ENCODE measurements at places on chromosomes 12 and 14.
A peak's percentile ranks its signal among the peaks of the same experiment; 100 is the strongest.

DNA sequence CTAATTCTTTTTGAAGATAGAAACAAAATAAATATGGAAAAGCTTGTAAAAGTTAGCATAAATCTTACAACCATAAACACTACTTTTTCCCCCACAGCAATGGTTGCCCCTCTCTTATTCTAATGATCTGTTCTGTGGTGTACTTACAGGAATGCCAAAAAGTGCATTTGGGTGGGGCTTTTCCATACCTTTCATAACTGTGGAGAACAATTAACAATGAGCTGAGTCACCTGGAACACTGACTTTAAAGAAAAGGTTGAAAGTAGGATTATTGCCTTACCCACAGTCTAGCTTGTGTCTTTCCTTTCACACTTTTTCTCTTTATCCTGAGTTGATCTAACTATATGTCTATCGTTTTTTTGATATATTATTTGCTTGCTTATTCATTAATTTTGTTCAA, 86.9 kb downstream of the TPH2 start:
- DNase-seq: no peak

GRCh38 chr14:20679907-20680306, 4.5 kb upstream of the RNASE4 start:
- no peak for DNase-seq

DNA sequence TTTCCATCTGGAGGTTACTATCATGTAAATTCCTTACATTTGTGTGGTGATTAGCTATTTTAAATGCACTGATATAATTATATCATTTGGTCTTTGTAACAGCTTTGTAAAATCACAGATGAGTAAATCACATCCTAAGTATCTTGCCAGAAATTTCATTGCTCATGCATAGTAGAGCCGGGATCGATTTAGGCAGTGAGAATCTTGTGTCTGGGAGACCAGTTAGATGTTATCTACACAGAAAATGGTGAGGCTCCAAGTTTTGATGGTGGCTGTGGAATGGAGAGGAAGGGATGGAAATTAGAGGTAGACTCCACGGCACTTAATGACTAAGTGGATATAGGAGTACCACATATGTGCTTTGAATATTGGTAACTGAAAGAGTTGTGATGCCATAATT, 156.3 kb downstream of the MSRB3 start:
- DNase-seq: no peak

- no peak for DNase-seq
These were observed 1.4 kb downstream of the SNRPF start for GRCh38 chr12:95859947-95860850.

GRCh38 chr12:65391711-65392110, 113.2 kb downstream of the MSRB3 start:
- DNase-seq: no peak

- peak; percentile 79 for DNase-seq
These were observed at the start of gene BDKRB2 for GRCh38 chr14:96204151-96205058. Gene BDKRB2 (plus strand): TSS chr14:96204839. CDS start chr14:96237108, 32,269 bp downstream.

DNA sequence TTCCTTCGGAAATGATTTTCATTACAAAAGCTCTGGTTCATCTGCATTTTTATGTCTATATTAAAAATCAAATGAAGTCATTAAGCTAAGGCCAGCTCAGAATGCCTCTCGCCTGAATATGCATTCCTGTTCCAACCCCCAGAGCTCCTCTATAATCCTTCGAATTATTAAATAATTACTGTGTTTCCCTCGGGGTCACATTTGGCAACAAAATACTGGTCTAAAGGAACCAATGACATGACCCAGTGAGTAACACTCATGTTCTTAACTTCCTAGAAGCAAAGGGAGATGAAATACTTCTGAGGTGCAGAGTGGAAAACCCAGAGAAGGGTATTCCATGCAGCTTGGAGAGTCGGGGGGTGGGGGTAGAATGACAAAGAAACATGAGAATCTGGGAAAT, 68.3 kb downstream of the FOXN3 start:
- DNase-seq: no peak

DNA sequence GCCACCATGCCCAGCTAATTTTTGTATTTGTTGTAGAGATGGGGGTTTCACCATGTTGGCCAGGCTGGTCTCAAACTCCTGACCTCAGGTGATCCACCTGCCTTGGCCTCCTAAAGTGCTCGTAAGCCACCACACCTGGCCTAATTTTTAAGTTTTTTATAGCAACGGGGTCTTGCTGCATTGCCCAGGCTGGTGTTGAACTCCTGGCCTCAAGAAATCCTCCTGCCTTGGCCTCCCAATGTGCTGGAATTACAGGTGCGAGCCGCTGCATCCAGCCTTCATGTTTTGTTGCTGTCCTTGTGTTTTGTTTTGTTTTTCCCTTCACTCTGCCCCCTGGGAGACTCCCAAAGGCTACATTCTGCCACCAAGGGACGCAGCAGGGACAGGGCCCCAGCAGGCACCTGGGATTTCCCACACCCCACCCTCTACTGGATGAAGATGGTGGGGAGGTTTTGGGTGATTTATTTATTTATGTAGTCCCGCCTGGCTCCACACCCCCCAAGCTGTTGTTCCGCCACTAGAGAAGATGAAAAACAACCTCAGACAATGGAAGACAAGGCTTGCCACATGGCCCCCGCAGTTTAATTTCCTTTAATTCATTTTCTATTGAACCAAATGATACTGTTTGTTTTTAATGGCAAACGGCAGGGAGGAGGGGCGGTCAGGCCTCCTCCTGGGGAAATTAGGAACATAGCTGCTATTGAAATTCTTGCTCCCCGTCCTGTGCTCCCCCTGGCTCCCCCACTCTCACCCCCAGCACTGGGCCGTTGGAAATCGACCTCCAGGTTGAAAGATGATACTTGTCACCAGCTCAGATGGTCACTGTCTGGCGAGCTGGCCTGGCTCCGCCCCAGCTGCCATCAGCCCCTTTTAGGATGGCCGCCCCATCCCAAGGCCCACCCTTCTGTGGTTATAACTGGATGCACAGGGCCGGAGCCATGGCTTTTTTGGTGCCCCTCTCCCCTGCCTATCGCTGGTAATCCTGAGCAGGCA, 70.3 kb downstream of the RNFT2 start:
- DNase-seq: no peak

DNA sequence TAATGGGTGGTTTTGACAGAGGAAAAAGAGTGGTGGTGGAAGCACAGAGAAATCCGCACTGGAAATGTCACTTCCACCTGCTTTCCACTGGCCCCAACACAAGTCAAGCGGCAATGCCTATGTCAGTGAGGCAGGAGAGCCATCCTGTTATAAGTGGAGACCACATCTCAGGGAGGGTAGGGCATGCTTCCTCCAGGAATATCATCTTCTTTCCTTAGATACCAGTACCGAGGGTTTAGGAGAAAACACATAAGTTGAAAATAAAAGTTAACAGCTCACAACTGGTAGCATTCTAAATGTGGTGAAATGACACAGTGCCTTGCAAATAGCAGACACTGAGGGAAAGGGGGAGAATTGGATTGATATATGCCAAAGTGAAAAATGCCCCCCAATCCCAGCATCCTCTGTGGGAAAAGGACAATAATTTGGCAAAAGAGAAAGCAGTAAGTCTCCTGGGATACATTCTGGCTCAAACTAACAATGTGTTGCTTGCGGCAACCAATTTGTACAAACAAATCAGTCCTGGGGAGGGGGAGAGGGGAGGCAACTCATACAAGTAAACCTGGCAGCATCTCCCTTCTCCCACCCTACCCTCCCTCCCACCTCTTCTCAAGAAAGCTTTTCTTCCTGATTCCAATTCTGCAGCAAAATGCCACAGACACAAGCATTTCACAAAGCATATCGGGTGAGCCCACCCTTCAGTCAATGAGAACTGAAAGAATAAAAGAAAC, 57.1 kb downstream of the STON2 start:
- DNase-seq: no peak

DNA sequence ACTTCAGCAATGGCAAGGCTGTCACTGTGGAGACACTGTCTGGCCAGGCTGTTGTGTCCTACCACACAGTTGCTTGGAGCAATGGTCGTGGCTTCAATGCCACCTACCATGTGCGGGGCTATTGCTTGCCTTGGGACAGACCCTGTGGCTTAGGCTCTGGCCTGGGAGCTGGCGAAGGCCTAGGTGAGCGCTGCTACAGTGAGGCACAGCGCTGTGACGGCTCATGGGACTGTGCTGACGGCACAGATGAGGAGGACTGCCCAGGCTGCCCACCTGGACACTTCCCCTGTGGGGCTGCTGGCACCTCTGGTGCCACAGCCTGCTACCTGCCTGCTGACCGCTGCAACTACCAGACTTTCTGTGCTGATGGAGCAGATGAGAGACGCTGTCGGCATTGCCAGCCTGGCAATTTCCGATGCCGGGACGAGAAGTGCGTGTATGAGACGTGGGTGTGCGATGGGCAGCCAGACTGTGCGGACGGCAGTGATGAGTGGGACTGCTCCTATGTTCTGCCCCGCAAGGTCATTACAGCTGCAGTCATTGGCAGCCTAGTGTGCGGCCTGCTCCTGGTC, 4.3 kb downstream of the LRP10 start:
- no peak for DNase-seq

GRCh38 chr14:103910262-103910935, 17.9 kb upstream of the TDRD9 start:
- peak; percentile 85 for DNase-seq

GRCh38 chr12:77535734-77536133, 295.0 kb upstream of the NAV3 start:
- no peak for DNase-seq

- DNase-seq: no peak
These were observed 21.0 kb upstream of the CIPC start for GRCh38 chr14:77077040-77077439.

DNA sequence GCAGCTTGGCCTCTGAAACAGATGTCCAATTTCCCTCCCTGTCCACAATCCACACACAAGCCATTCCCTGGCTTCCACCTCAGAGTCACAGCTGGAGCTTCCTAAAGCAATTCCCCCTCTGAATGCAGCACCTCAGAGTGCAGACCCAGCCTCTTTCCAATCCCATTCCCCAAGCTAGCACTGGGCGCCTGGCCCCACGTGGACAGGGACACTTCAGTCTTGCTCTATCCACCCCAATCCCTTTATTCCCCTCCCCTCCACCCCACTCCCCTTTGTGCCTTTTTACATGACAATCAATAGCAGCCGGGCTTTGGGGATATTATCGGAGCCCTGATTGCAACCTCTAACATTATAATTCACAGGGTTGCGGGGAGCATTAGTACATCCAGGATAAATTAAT, 292.6 kb downstream of the TTC8 start:
- DNase-seq: no peak

- no peak for DNase-seq
These were observed 64.4 kb upstream of the HSPB8 start for GRCh38 chr12:119114294-119114693.

GRCh38 chr12:26982866-26983265, 31.3 kb downstream of the TM7SF3 start:
- DNase-seq: no peak

DNA sequence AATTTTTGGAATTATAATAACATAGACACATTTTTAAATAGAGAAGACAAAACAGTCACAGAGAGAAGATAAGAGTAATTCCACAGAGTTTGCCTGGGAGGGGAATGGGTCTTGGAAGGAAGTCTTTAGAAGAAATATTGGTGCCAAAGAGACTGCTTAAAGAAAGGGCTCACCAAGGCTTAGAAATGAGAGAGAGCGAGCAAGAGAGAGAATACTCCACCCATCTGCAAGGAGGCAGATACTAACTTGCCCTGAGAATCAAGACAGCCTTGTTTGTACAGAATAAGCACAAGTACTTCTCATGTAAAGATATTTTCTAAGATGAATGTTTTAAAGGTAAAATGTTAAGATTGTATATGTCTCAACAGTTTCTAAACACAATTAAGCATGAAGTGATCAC, 165.5 kb downstream of the SLC38A4 start:
- peak; percentile 10 for DNase-seq

- DNase-seq: no peak
These were observed 105.4 kb downstream of the TTC8 start for GRCh38 chr14:88929656-88930436.

DNA sequence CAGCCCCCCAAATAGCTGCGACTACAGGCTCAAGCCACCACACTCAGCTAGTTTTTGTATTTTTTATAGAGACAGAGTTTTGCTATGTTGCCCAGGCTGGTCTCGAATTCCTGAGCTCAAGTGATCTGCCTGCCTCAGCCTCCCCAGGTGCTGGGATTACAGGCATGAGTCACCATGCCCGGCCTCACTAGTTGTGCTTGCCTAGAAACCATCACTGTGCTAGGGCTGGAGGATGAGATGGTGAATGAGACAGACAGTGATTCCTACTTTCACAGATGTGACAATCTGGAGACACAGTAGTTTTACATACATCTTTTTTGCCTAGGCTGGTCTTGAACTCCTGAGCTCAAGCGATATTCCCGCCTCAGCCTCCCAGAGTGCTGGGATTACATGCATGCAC, 7.5 kb upstream of the MSI1 start:
- DNase-seq: no peak

DNA sequence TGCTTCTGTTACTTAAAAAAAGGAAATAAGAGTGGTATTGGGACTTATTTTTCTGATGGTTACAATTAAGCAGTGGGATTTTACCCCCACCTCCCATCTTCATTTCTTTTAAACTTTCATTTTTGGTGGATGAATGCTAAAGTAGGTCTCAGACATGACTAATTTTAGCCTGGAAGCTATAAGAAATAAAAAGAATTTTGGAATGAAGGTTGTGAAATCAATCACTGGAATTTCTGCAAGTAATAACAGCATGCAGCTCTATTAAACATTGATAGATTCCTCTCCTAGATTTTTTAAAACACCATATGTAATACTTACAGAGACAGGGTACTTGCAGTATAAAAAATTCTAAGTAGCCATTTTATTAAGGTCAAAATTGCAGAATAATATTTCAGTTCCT, 164.2 kb upstream of the CLEC14A start:
- DNase-seq: peak; percentile 27

DNA sequence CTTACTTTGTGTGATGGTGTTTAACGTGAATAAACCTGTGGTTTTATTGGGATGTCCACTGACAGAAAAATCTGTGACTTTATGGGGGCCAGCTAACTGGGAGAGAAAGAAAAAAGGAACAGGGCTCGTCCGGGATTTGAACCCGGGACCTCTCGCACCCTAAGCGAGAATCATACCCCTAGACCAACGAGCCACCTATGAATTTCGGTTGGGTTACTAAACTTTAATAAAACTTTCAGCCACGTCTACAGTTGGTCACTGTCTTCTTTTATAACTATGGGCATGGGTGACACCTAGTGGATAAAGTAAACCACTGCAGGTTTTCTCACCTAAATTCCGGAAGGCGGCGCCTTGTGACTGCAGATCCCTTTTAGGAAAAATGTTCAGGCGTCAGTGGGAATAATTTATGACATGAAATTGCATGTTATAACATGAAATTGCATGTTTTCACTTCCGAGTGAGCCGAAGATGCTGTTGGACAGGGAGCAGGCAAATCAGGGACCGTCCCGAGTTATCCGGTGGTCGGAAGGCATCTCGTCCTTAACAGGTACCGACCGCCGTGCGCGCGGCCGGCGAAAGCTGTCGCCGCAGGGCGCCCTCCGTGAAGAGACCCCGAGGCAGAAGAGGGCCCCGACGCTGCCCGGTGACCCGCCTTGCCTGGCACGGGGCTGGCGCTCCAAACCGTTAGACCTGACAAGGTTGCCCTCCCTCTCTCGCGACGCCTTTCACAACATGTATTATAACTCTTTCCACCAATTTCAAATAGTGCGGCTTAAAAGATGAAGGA, 18.2 kb upstream of the RNASE12 start:
- DNase-seq: peak; percentile 89
